ENCODE measurements at places on chromosomes 11 and 22.

GRCh38 chr11:113574586-113574985 lies 99.4 kb upstream of the DRD2 start:
- DNase-seq, result no peak

- no peak for DNase-seq
These were observed 948 bp upstream of the MRTFA start for GRCh38 chr22:40637183-40638150.

- DNase-seq, result no peak
These were observed 57.7 kb upstream of the RASD2 start for GRCh38 chr22:35482974-35483373.

DNA sequence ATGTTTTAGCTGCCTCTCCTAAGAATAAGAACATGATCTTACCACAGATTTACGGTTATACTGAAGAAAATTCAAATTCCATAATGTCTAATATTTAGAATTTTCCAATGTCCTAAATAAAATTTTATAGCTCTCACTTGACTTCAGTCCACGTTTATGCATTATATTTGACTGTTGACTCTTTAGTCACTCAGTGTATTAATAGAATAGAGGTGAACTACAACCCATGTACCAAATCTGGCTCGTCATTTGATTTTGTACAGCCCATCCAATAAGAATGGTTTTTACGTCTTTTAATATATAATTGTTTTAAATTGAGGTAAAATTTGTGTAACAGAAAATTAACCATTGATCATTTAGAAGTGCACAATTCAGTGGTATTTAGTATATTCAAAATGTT lies 34.9 kb downstream of the KDM2A start:
- no peak for DNase-seq

DNA sequence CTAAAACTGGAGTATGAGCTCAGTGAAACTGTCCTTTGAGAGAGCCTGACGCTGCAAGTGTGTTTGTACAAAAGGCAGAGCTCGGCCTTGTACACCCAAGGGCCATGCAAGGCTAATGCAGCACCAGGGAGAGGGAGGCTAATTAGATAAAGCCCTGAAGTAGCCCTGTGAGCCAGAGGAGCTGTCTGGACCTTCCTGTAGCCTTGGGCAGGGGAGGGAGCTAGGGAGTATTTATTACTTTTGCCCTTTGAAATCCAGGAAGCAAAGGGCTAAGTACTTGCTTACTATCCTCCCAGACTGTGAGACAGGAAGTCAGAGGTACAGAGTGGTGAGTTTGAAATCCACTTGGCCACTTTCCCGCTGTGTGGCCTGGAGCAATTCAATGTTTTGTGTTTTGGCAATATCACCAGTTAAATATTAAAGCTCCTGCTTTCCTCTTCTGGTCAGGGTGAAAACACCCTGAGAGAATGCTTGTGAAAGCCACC lies 10.2 kb upstream of the LDHA start:
- peak; percentile 79 for DNase-seq

- no peak for DNase-seq
These were observed 141.3 kb upstream of the TTC12 start for GRCh38 chr11:113173126-113173525.

GRCh38 chr11:61627850-61628661 lies 47.2 kb upstream of the SYT7 start:
- DNase-seq, result peak; percentile 73

GRCh38 chr11:30006876-30007275 lies 10.0 kb downstream of the KCNA4 start:
- no peak for DNase-seq

GRCh38 chr11:61069427-61069826 lies 32.9 kb upstream of the CD5 start:
- DNase-seq, result no peak

GRCh38 chr22:24687322-24687721 lies 84.3 kb downstream of the GGT1 start:
- DNase-seq, result no peak

DNA sequence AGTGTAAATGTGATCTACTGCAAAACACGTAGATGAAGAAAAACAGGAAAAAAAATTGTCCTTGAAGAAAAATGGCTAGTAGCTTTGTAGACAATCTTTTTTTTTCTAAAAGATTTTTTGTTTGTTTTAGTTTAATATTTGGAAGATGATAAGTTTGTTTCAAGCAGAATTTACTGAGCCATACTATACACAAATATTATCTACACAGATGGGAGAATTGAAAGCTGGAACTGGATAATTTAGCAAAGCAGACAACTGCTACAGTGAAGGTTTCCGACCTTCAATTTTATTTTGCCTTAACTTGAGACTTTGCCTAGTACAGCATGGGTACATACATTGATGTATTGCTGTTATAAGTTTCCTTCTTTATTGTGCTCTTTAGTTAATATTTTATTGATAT lies 313.0 kb upstream of the PDGFD start:
- no peak for DNase-seq

DNA sequence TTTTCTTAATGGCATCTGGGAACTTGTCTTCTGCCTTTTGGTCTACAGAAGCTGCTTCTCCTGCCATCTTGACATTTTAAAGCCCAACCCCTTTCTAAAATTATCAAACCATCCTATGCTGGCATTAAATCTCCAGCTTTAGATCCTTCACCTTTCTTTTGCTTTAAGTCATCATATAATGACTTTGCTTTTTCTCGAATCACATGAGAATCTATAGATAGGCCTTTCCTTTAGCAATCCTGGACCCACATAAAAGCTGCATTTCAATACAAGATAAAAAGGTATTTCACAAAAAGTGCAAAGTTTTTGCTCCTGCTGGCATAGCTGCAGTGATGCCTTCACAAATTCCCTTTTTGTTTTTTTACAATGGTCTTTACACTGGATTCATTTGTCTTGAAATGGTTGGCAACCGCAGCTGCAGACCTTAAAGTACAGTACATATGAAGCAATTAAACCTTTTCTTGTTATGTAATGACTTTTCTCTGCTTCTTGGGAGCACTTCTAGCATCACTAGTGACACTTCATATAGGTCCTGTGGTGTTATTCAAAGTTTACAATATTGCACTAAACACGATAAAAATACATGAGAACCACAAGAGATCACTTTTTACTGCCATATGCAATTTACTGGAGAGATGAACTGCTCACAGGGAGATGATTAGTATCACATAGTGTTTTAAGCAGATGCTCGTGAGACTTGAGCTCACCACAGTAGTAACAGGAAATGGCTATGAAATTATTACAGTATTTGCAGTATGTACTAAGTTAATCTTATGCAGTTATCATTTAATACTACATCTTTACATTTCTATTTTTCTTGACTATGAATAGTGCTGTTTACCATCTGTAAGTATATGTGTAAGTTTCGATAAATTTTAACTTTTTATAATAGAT lies 41.6 kb downstream of the ACER3 start:
- DNase-seq, result no peak

DNA sequence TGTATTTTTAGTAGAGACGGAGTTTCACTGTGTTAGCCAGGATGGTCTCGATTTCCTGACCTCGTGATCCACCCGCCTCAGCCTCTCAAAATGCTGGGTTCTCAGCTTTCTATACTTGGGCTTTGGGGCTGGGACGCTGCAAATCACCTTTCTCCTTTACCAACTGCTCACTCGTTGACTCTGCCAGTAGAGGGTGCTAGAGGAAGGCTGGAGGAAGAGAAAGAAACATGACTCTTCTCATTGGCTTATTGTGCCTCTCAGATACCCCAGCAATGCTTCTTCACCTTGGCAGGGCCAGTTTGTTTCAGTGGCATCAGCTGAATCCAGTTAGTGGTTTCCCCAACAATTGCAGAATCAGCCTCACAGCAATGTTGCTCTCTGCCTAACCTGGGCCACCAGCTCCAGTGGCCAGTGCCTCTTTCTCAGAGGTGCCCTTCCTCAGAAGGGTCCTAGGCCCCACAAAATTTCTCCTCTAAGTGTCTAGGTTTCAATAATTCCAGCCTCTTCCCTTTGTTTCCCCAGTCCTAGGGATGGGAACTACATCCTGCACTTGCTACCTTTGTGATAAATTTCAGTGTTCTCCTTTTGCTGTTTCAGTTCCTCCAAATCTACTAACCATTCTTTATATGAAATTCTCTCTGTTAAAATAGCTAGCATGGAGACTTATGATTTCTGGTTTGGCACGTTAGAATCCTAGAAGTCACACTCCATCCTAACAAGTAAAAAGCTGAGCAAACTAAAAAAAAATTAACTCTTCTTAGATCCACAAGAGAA lies 71.5 kb upstream of the VSTM5 start:
- DNase-seq, result peak; percentile 72

- DNase-seq, result no peak
These were observed 4.4 kb downstream of the MRGPRE start for GRCh38 chr11:3227568-3228444.

- peak; percentile 61 for DNase-seq
These were observed 296.6 kb downstream of the LUZP2 start for GRCh38 chr11:24793479-24793878.

- peak; percentile 1 for DNase-seq
These were observed 58.6 kb downstream of the DSCAML1 start for GRCh38 chr11:117738246-117738957.

DNA sequence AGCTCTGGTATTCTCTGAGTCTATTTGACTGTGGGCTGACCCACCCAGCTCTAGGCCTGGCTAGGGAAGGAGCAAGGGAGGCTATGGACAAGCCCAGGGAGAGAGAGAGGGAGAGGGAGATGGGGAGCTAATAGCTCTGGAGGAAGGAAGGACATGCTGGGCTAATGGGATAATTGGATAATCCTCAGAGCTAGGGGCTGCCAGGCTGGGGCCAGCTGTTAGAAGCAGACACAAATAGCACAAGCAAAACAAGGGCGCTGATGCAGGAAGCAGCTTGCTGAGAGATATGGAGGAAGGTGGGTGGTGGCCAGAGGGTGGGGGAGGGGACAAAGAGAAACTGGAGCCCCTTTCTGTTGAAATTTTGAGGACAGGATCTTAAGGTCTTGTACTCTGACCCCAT lies 23.2 kb downstream of the ADORA2A start:
- DNase-seq, result no peak

DNA sequence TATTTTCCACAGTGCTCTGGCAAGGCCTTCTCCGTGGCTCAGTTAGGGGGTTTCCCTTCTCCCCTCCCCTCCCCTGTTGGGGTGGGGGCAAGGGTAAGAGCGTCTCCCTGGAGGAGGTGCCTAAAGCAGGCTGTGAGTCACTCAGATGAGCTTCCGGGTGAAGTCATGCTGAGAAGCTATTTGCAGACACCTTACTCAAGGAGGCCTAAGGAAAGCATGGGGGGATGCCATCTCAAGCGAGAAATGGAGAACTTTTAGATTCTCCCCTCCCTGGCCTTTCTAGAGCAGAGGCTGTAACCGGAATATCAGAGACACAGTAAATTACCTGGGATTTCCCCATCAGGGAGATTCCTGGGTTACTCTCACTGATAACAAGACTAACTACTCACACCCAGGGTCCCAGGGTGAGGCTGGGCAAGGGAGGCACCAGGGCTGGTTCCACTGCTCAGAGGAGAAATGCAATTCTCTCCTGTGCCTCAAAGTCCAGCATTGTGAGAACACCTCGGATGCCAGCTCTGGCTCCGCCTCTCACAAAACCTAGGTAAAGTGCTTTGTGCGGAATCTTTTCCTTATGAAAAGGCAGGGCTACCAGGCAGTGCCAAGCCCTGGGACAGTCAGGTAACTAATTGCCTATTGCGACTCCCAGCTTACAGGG lies 123.6 kb downstream of the ABTB2 start:
- DNase-seq, result peak; percentile 78

DNA sequence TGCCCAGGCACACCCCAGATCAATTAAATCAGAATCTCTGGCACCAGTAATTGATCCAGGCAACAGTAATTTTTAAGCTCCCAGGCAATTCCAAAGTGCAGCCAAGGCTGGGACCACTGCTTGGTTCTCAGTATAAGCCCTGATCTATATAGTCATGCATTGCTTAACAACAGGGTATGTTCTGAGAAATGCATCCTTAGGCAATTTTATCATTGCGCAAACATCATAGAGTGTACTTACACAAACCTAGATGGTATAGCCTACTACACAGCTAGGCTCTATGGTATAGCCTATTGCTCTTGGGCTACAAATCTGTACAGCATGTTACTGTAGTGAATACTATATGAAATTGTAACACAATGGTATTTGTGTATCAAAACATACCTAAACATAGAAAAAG lies 651 bp upstream of the C11orf42 start:
- no peak for DNase-seq

DNA sequence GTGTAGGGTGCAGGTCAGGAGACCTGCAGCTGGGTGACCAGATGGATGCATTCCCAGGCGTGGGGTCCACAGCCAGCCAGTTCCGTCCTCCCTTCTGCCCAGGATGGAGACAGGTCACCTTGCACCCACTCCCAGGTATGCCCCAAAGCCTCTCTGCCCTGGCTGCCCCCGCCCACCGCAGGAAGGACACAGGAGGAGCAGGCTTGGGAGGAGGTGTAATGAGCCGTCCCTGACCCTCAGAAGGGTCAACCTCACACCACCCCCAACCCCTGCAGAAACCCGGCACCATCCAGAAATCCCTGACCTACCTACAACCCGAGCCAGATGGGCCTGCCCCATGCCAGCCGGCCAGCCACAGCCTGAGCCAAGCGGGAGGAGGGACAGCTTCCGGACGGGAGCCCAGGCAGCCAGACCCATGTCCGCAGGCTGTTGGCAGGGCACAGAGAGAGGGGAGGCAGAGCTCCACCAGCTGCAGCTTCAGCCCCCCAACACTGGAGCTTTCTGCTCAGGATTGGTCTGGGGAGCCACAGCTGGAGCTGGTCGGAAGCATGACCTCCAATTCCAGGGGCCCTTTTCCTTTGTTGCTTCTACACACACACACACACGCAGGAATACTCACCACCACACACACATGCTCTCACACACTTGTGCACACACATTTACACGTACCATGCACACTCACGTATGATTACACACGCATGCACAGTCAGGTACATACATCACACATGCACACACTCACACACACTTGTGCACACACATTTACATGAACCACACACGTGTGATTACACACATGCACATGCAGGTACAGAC lies 5.3 kb downstream of the IFITM10 start:
- DNase-seq, result no peak

DNA sequence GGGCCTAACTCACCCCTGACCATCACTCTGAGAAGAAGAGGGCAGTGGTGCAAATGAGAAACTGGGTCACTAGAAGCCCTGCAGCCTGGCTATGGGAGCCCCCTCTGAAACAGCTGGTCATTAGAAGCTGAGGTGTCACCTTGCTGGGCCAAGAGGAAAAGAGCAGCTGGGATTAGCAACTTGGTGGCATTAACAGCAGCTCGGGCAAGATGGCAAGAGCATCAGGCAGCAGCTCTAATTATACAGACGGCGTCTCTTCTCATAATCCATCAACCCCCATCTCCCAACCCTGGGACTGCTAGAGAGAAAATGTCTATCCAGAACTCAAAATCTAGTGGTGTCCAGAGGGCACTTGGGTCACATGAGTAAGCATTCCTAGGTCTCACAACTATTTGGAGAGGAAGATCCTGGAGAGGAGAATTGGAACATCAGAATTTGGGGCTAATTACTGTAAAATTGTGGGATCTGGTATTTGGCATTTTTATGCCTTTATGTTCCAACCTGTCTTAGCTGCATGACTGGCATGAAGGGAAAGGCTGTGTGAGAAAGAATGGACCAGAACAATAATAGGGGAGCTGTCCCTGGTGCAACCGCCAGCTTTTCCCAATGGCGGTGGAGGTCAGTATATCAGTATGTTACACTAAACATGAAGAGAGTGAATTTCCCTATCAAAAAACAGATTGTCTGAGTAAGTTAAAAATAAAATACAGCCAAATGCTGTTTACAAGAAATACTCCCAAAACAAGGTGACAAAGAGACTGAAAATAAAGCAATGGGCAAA lies 7.6 kb upstream of the LMO1 start:
- DNase-seq, result no peak

GRCh38 chr11:11491589-11491988 lies 130.2 kb downstream of the GALNT18 start:
- no peak for DNase-seq
